ENCODE measurements at places on chromosomes 2 and 18.
A peak's percentile ranks its signal among the peaks of the same experiment; 100 is the strongest.

DNA sequence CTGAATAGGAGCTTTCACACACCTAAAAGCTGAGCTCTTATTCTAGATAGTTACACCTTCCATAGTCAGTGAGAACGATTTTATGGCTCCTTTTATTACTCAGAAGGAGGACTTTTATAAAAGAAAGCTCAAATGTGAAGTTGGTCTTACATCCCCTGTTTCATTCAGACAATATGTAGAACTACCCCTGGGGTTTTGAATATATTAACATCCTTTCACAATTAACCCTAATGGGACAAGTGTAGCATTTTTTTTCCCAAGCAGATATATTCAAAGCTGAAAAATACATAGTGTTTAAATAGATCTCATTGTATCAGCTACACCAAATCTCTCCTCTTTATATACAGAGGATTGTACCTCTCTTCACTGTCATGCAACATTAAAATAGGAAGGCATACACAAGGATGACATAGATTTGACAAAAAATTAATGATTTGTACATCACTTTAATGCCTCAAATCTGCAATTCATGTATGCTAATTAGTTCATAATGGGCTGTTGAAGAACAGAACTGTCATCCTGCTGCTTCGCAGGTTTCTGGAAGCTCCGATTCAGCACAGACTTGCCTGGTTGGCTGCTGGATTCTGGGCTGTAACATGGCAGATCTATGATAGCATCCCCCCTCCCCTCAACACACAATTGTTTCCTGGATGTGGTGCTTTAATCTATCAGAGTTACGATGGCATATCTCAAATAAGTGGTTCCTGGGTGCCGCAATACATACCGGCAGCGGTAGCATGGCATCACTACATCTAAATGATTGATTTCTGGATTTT is 129.7 kb upstream of the PARD3B start:
- no peak for DNase-seq

- DNase-seq: peak; percentile 27
These were observed 91.4 kb upstream of the AQP4 start for GRCh38 chr18:26956863-26957262.

- DNase-seq: peak; percentile 89
These were observed 549.0 kb upstream of the SLC8A1 start for GRCh38 chr2:41000906-41001305.

- DNase-seq: no peak
These were observed 120.9 kb downstream of the SPTBN1 start for GRCh38 chr2:54577035-54577434.

DNA sequence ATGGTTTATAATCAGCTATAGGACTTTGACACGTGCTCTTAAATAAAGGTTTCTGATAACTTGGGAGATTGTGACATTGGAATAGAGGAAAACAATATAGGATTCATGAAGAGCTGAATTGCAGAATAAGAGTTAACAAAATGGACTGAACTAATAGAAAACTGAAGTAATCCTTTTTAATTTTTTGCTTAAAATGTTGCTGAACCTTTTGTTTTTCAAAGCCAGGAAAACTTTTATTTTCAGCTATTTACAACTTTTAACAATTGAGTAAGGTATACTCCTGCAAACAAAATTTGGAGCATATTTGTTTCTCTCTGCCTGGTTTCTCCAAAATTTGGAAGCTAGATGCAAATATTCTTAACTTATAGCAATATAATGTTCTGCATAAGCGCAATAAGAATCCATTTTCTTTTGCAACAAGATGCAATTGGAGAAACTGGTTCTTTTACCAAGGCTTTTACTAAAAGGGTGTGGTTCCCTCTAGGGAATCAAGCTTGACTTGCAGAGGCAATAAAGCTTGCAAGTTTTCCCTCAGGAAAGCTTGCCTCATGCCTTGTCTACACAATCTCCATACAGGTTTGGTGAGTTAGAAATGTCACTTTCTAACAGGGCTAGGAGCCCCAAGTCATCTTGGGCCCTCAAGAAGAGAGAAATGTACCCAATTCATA is 10.3 kb upstream of the PDK1 start:
- no peak for DNase-seq

DNA sequence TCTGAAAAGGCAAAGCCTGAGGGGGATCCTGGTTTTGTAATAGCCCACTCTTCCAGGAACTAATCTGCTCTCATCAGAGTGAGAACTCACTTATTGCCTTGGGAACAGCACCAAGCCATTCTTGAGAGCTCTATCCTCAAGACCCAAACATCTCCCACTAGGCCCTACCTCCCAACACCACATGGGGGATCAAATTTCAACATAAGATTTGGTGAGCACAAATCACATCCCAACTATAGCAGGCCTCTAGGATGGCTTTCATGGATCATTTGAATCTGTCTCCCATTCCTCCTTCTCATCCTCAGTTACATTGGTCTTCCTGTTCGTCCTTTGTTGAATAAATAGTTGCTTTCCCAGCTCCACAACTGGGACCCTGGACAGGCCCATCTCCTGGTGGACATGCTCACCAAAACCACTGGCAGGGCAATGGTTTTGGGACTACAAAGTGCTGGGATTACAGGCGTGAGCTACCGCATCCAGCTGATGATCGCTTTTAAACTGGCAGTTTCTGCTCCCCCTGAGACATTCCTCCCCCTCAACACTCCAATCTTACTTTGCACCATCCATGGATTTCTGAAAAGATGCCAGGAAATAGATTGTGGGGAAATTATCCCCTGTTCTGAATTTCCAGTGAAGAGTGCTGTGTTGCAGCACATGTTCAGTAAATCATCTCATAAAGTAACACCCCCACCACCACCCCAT is 42.6 kb downstream of the MCFD2 start:
- DNase-seq: no peak
